Fibroblast of skin of back (primary cell): ENCODE measurements at places on chromosomes 7 and 10.

DNA sequence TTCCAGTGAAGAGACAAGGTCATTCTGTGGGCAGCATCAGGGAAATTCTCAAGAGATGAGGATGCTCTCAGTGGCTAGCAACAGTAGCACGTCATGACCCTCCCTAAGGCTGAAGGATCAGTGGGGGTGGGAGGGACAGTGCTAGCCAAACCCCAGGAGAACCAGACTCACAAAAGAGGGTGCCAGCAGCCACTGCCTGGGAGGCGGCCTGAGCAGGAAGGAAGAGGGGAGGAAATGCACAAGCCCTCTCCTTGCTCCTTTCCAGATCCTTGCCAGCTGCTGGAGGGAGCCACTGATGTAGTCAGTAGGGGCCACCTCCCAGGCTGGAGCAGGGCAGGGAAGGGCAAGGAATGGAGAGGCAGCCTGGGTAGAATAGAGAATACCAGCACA lies 302.7 kb downstream of the RPS24 start:
- DNase-seq = peak; percentile 88

- no peak for DNase-seq
Measured at GRCh38 chr10:49012603-49013002, 73.0 kb upstream of the LRRC18 start.

DNA sequence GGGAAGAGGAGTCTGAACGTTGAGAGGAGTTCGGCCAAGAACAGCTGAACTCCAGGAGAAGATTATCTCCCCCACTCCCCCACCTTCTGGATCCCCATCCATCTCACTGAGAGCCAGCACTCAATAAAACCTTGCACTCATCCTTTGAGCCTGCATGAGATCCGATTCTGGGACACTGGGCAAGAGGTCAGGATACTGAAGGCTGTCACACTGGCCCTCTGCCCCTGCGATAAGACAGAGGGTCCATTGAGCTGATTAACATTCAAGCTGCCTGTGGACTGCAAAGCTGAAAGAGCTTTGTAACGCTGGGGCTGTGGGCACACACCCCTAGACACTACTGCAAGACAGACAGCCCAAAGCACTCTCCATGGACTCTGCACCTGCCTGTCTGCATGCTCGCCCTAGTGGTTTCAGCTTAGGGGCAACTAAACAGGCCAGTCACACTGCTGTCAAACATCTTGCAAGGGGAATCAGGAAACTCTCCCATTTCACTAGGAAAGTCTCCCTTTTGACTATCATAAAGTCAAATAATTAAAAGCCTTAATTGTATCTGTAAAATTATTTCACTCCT lies 42.3 kb upstream of the CNTNAP2 start:
- DNase-seq = no peak

DNA sequence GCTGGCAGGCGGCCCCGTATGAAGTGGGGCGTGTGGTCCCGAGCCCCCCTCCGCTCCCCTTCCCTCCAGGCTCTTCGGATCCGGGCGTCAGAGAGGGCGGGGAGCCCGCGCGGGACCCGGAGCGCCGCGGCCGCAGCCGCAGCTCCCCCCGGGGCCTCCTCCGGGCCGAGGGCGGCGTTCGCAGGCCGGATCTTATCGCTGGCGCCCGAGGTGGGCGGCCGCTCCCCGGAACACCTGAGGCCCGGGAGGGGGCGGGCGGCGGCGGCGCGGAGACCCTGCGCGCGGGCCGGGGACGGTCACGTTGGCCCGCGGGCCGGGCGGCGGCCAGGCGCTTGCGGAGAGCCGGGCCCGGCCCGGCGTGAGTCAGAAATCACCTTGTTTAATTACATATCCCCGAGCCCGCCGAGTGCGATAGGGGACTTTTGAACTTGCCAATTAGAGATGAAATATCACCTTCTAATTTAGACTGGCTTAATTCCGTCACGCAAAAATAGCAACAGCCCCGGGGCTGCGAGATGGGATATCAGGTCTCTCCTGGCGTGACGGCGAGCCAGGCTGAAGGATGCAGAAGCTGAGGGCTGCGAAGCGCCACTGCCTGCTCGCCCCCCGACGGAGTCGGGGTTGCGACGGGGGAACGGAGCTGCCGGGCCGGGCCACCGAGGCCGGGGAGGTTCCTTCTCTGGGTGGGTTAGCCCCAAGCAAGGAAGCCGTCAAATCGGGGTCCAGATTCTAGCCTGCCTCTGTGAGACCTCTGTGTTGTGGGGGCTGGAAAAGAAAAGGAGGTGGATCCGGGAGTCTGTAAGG lies 43.4 kb downstream of the LDB3 start:
- DNase-seq = peak; percentile 46

DNA sequence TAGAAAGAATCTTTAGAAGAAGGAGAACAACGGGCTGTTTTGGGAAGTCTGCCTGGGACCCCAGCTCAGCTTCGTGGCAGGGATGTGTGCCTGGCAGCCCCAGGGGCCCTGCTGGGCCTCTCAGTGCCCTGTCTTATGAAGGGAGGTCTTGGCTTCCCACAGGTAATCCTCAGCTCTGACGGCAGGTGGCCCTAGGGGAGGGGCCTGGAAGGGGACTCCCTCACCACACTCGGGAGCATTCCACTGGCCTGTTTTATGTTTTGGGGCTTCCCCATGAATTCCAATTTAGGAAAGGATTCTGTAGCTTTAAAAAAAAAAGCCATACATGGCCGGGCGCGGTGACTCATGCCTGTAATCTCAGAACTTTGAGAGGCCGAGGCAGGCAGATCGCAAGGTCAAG lies 3.0 kb upstream of the DMBT1 start:
- no peak for DNase-seq

DNA sequence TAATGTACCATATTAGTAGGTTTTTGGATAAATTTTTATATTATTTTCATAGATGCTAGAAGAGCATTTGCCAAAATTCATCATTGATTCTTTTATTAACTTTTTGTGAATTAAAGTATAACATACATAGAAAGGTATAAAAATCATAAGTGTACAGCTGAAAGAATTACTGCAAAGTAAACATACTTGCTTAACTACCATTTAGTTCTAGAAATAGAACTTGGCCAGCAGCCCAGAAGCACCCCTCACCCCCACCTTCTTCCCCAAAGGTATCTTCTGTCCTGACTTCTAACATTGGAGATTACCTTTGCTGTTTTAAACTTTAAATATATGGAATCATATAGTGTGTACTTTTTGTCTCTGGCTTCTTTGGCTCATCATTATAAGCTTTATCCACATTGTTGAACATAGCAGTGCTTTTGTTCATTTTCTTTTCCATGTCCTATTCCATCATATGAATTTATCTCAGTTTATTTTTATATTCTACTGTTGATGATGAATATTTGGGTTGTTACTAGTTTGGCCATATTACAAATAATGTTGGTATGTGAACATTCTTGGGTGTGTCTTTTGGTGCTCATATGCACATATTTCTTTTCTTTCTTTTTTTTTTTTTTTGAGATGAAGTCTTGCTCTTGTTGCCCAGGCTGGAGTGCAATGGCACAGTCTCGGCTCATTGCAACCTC lies 142.8 kb downstream of the ADK start:
- DNase-seq = peak; percentile 93

GRCh38 chr7:2980401-2981102 lies 63.1 kb downstream of the CARD11 start:
- DNase-seq = no peak

- no peak for DNase-seq
Measured at GRCh38 chr10:127374074-127374680, 174.9 kb upstream of the NPS start.

GRCh38 chr10:98388101-98388655 lies 26.8 kb downstream of the PYROXD2 start:
- DNase-seq = no peak

GRCh38 chr7:134210976-134211663 lies 84.0 kb downstream of the LRGUK start:
- no peak for DNase-seq

DNA sequence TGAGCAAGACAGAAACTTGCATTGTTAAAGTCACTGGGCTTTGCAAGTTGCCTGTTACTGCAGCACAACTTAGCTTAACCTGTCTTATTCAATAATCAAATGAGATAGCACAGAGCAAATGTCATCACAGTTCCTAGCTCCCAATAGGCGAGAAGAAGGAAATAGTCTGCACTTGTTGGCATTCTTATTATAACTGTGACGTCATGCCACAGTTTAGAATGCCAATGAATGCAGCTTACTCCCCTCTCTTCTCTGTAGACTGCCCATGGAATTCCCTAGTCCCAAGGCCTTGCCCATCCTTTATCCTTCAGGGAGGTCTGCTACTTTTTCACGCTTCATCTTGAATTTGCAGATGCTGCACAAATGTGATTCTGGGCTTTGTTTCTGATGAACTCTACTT lies 1094.9 kb upstream of the AUTS2 start:
- DNase-seq = no peak

DNA sequence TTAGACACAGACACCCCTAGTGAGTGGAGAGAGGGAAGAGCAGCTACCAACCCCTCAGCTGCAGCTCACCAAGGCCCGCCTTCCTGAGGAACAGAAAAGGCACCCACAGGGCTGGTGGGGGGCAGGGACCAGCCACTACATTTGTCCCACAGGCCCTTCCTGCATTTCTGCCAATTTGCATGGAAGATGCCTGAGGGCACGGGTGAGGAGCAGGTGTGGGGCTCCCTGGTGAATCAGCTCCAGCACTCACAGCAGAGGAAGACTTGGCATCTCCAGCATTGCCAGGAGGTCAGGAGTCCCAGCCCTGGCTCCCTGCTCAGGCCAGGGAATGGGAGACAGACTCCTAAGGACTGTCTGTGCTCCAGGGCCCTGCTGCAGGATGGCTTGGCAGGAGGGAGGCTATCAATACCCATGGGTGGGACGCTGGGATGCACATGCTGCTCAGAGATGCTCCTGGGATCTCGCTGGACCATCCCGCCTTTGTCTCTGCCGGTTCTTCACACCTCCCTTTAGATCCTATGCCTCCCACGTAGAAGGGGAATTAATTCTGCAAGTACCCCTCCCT lies 109.7 kb downstream of the SLIT1 start:
- DNase-seq = no peak

GRCh38 chr7:126803060-126803665 lies 449.6 kb downstream of the GRM8 start:
- peak; percentile 64 for DNase-seq

- DNase-seq = no peak
Measured at GRCh38 chr7:37352974-37353948, 95.4 kb downstream of the ELMO1 start.

DNA sequence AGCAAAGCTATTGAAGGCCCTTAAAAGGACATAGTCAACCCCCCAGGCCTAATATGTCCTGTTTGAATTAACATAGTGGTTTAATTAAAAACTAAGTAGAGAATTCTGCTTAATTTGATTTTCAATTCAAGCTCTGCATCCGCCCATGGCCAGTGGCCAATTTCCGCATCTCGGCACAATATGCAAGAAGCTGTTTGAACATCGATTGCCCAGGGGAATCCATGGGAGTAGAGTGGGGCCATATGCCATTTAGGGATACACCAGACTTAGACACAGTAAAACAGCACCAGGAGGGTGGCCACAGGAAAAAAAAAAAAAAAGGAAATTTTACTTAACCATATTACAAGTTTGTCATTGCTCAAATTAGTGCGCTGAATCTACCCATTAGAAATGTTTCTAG lies 100.4 kb downstream of the LMBR1 start:
- no peak for DNase-seq

DNA sequence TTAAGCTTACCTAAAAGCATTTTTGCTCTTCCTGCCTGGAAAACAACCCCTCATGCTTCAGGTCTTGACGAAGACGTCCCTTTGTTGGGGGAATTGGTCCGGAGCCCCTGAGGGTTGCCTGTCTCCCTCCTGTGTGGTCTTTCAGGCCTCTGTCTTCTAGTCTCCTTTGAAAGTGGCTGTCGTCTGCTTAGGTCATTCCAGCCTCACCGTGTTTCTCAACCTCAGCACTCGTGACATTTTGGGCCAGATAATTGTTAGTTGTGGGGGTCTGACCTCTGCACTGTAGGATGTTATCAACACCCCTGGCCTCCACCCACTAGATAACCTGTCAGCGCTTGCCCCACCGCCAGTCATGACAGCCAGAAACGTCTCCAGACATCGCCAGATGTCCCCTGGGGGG lies 219.1 kb downstream of the TCF7L2 start:
- DNase-seq = no peak

- DNase-seq = no peak
Measured at GRCh38 chr7:70408891-70409290, 723.1 kb upstream of the GALNT17 start.

DNA sequence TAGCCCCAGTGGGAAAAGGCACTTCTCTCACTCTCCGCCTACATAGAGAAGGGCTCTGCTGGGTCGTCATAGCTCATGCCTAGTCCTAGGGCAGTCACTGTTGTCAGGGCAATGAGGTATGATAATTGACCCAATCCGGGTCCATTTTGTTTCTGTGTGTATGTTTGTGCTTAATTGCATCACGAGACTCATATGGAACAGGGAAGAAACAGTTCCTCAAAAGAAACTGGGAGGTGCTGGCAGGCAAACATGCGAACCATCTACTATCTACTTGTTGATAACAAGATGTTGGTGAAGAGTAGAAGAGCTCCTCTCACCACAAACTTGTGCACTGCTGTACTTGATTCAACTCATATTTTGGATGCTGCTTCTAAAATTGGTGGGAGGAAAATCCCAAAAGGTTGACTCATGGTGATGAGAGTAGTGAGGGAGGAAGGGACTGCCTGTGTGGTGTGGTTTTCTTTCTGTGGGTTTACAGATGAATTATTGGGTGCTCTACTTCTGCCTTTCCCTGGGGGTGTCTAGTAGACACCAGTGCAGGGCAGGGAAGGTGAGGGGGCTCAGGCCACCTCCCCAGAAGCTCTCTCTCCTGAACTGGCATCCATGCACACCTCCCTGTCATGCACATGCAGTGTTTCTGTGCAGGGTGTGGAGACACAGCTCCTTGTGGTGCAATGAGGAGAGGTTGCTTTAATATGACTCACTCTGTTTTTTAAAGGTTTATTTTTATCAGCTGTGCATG lies 29.4 kb downstream of the LSMEM1 start:
- DNase-seq = peak; percentile 82

- no peak for DNase-seq
Measured at GRCh38 chr7:106045586-106045985, 66.5 kb downstream of the SYPL1 start.

- no peak for DNase-seq
Measured at GRCh38 chr7:123627851-123628250, 26.2 kb downstream of the ASB15 start.

DNA sequence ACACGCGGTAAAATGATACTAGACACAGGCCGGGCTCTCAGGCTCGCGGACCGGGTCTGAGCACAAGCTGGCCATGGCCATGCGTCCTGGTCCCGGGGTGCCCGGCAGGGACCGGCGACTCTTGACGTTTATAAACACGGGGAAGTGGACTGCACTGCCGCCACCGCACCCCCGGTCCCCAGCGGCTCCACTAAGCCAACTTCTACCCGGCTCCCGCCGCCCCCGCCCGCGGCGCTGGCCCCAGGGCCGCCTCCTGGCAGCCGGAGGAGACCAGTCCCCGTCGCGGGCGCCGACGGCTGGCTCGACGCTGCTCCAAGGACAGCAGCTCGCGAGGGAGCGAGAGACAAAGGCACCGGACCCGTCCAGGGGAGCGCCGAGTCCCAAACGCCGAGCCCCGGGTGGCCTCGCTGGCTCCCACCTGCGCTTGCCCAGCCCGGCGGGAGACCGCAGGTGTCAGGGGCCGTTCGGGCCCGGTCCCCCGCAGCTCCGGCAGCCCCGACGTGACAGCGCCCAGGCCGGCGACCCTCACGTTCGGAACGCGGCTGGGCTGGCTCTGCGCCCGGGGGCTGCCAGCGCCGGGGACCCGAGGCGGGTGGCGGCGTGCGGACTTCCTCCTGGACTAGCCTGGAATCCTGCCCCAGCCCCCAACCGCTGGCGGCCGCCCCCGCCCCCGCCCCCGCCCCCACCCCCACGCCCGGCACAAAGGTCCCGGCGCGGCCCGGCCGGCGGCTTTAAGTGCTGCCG lies 517 bp downstream of the ITGB1 start:
- peak; percentile 42 for DNase-seq
